ENCODE measurements at places on chromosomes 2 and 18.

- DNase-seq: no peak
Observed at GRCh38 chr2:132891498-132891897, 221.5 kb upstream of the LYPD1 start.

- DNase-seq: no peak
Observed at GRCh38 chr2:30684026-30684425, 123.2 kb downstream of the CAPN13 start.

DNA sequence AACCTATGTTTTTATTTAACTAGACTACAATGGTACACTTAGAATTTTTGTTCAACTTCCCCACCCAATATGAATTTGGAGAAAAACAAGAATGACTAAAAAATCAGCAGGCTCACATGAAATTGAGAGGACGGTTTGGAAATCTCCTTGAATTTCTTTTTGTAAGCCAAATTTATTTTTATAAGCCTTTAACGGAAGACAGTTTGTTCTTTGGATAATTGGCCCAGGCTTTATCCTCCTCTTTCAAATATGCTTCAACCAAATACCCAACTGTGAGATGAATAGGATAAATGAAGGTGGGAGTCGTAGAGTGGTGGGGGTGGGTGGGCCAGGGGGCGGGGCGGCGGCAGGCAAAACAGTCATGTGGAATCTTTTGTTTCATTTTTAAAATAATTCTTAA is 60.6 kb downstream of the FMNL2 start:
- DNase-seq: no peak

DNA sequence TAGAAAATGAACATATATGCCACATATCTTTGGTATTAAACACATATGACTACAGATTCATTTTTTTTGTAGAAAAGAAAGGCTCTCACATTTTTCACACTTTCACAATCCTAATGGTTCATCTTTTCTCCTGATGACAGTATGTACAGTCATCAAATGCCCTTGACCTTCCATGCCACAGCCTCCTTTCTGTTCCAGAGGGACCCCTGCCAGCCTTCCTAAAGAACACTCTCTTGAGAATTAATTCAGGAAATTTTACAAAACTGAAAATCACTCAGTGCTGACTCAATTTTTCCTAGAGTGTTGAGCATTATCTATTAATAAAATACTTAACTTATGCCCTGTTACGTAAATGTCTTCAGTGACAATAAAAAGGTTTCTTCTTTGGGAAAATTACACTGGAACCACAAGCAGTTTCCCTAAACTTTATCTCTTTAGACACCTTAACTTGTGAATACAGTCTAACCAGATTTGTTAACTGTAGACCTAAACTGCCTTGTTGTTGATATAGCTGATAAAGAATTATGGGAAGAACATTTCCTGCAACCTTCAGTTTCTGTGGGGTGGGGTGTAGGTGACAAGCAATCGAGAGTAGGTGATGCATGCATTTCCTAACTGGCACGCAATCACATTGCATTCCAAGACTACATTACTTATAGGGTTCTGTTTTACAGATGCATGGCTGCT is 15.3 kb upstream of the ACOXL start:
- no peak for DNase-seq

GRCh38 chr2:185640588-185640987 is 98.0 kb upstream of the FSIP2 start:
- no peak for DNase-seq

GRCh38 chr18:79904357-79905147 is 46.9 kb downstream of the SLC66A2 start:
- DNase-seq: no peak

DNA sequence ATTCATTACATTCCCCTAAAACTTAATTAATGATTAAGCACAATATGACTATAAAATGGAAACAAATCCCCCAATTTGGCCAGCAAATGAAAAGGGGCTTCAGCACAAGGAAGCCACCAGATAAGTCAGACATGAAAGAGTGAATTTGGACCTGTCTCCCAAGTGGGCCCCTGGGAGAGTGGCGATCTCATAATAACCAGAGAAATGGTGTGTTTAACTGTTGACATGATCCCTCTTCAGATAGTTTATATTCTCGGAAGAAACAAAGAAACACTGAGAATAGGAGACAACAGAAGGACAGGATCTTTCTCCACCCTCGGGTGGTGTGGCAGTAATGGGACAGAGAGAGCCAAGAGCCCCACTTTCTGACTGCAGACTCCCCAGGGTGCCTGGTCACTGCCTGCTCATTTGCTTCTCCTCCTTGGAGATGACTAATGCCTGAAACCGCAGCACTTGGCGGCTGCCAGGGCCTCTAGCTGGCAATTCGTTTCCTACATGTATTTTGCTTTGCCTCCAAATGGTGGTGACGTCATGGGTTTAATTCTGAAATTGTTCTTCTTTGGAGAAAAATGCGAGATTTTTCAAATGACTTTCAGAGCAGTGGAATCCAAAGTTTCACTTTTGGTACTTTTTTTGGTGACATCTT is 46.4 kb upstream of the SPP2 start:
- no peak for DNase-seq

DNA sequence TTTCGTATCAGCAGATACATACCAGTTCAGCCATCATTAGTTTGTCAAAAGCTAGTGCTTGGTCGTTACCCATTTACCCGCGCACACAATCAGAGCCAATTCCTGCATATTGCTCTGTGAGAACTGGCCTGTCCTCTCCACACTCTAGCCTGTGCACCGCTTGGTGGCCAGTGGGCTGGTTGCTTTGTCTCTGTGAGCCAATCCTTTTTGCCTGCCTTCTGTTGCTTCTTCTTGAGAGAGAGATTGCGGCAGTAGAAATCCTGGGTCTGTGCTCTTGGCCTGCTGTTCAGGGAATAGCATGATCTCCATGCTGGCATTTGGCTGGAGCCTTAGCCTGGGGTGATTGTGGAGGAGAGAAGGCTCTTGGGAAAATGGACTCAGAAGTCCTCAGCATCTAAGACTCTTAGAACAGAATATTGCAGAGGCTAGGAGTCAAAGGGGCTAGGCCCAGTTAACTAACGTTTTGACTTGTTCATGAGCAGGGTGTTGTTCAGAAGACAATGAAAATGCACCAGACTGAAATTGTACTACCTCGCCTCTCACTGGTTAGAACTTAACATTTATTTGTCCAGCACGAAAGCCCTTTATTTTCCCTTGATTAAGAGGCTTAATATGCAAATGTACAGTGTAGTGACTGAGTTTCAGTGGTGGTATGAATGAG is 37.1 kb downstream of the MAP4K4 start:
- DNase-seq: peak; percentile 15

GRCh38 chr2:172763079-172763478 is 27.4 kb downstream of the RAPGEF4 start:
- DNase-seq: no peak

- no peak for DNase-seq
Observed at GRCh38 chr18:31424383-31424988, 23.1 kb upstream of the DSG3 start.

- no peak for DNase-seq
Observed at GRCh38 chr18:9876867-9877654, 8.7 kb upstream of the TXNDC2 start.

DNA sequence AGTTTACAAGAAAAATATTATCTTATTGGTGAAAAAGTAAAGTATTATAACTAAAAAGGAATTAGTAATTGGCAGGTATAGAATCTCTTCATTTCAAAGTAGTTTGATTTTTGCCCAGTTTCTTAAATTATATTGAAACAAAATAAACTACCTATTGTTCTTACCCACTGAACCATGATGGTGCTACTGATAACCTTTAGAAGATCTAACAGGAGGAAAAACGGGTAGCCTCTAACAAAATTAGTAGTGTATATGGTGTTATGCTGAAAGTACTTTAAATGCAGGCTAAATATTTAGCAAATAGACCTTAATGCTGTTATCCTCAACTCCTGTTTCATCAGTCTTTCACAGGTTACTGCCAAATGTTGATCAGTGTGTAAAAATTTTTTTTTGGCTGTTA is 19.1 kb downstream of the MRPS9 start:
- no peak for DNase-seq

GRCh38 chr2:170006587-170007325 is 171.2 kb upstream of the MYO3B start:
- no peak for DNase-seq

GRCh38 chr2:25521665-25522387 is 151.6 kb downstream of the DTNB start:
- no peak for DNase-seq

GRCh38 chr2:115234737-115235136 is 792.3 kb downstream of the DPP10 start:
- no peak for DNase-seq

DNA sequence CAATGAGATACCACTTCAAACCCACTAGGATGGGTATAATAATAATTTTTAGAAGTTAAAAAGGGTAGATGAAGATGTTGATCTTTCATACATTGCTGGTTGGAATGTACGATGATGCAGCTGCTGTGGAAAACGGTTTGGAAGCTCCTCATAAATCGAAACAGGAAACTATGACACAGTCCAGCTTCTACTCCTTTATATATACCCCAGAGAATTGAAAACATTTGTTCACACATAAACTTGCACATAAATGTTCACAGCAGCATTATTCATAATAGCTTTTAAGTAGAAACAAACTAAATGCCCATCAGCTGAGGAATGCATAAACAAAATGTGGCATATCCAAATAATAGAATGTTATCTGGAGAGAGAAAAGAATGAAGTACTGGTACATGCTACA is 95.0 kb downstream of the STRADB start:
- no peak for DNase-seq

All from amygdala (tissue), 56 donors.